ENCODE measurements at places on chromosomes 3 and 15. TPM values are rescaled to one million over a fixed set of nuclear protein-coding genes. Genes with fewer than 3 reads are reported as not detected.

GRCh38 chr3:52053307-52054304 lies 2.8 kb downstream of the DUSP7 start:
- DNase-seq = peak; percentile 28

DNA sequence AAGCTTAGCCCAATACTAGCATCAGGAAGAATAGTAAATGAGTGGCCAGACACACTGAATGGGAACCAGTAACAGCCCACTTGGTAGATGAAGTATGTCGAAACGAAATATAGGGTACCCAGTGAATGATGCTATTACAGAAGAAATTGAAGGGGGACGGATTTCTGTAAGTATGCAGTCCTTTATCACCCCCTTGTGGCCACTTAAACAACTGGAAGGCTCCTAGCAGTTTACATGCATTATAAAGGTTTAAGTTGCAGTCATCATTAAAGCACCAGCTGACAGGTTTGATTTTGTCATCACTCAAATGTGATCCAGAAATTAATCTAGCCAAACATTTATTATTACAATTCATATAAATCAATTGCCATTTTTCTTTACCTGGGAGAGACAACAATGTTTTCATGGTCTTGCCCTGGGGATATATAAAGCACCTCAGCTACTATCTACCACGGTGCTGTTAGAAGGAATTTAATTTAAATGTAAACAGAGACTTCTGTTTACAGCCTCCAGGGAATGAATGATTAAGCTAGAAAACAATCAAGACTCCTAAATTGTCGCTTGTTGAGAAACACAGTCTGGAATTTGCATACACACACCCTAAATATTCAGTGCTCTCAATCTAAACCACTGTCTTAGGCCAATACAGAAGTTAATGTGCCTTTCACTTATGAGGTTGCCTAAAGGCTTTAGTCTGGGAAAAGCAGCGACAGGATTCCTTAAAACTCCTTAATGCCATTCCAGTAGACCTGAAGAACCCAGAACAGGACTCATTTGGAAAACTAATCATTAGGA lies 7.8 kb downstream of the EIF1B start:
- DNase-seq = no peak

GRCh38 chr3:83218383-83219200 lies 1457.1 kb upstream of the GBE1 start:
- DNase-seq = no peak

GRCh38 chr3:111332488-111333080 lies 209.4 kb upstream of the CD96 start:
- DNase-seq = no peak

- DNase-seq = no peak
These were observed 54.1 kb downstream of the NFKBIZ start for GRCh38 chr3:101903451-101903871.

DNA sequence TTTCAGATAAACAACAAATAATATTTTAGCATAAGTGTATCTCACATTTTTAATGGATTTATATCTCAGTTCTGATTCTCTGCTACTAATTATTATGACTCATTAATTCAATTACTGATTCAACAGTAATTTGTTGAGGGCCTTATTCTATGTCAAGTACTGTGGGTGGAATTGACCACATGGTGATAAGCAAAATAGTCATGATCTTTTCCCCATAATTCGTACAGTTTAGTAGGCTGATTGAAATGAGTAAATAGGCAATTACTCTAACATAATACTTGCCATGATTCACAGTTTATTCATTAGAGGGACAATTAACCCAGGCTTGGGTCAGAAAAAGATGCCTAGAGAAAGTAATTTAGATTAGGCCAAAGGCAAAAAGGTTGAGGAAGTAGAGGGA lies 60.9 kb upstream of the SLC4A7 start:
- no peak for DNase-seq

DNA sequence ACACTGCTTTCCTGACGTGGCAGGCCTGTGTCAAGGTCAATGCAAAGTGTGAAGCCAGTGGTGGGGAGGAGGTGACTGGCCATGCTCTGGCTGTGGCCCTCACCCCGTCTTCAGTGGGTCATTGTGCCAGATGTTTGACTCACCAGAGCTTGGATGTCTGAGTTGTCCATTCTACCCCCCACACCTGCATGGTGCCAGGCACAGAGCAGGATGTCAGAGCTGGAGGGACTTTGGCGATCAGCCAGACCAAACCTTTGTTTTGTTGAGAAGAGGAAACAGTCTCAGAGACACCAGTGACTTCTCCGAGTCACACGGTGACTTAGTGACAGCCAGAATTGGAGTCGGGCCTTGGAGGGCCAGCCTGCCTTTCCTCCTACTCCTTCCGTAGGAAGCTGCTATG lies 49.5 kb downstream of the SMAD6 start:
- DNase-seq = peak; percentile 11

DNA sequence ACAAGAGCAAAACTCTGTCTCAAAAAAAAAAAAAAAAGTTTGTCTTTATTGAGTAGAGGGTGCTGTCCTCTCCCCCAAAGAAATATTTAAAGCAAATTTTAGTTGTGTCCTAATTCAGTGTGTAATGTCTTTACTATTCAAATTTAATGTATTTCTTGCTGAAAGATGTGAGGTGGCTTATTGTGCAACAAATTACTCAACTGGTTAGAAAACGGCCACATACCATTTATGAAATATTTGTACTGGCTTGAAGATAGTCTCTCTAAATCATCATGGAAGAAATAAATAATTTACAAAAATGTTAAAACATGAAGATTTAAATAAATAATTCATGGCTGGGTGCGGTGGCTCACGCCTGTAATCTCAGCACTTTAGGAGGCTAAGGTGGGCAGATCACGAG lies 63.0 kb downstream of the SLTM start:
- DNase-seq = no peak

- no peak for DNase-seq
These were observed 150.4 kb downstream of the RTP4 start for GRCh38 chr3:187518616-187519015.

DNA sequence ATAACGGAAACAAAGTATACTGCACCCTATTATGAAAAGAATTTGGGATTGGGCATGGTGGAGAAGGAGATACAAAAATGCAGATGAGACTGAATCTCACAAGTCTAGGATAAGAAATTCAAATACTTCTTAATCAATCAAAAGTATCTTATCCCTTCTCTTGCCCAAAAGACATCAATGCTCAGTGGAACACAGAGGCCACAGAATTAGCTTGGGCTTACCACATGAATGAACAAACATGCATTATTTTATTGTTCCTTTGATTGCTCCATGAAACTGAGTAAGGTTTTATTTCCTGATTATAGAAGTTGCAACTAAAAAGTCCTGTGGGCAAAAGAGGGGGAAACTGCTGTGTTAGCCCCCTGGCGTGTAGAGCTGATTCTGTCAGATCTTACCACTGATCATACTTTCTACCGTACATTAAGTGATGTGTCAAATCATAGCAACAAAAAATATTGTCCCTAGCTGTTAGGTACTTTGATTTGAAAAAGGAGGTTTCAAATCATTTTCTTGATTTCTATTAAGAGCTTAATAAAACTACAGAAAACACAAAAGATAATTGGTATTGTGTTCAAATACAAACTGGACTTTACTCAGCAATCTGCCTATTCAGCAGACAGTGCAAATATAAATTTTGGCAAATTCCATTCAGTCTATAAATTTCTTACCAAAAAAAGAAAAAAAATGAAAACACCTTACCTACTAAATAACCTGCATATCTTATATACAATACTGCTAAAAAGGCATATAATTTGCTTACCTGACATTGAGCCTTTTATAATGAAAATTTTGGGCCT lies 7.9 kb upstream of the GASK1A start:
- no peak for DNase-seq

- DNase-seq = no peak
These were observed 13.8 kb upstream of the PPP4R2 start for GRCh38 chr3:72982609-72983366.

- DNase-seq = peak; percentile 28
These were observed 3.9 kb upstream of the ACTL6A start for GRCh38 chr3:179558742-179559364.

DNA sequence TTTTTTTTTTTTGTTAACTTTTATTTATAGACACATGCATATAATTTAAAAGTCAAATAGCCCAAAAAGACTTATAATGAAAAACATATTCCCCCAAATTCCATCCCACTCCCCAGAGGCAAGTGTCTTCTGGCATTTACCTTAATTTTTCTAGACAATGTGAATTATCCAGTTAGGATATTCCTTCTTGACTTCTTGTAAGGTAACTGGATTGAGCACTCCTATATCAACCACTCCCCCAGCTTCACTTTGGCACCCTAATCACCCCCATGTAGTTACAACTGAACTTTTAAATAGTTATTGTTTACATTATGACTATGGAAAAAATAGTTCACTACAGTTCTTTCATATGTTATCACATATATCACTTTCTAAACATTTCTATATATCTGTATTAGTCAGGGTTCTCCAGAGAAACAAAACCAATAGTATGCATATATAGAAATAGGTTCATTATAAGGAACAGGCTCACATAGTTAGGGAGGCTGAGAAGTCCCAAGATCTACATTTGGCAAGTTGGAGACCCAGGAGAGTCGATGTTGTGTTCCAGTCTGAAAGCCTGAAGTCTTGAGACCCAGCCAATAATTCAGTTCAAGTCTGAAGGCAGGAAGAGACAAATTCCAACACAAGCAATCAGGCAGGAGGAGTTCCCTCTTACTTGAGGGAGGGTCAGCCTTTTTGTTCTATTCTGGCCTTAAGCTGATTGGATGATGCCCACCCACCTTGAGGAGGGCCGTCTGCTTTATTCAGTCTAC lies 175.8 kb downstream of the THSD4 start:
- no peak for DNase-seq

GRCh38 chr3:116097226-116097625 lies 348.1 kb downstream of the LSAMP start:
- DNase-seq = no peak

DNA sequence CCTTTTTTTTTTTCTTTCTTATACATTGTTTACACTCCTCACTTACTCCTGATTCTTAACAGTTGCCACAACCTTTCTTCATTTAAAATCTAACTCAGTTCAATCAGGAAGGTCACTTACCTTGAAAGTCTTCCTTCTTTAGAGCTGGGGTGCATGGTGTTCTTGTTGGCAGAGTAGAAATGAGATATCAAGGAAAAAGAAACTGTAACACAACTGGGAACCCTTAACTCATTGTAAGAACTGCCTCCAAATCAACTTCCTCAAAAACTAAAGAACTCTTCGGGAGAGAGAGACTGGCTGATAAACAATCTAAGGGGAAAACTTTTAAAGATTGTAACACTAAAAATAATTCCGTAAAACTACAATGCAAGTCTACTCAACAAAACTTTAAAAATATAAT lies 1.4 kb upstream of the APPL1 start:
- no peak for DNase-seq

DNA sequence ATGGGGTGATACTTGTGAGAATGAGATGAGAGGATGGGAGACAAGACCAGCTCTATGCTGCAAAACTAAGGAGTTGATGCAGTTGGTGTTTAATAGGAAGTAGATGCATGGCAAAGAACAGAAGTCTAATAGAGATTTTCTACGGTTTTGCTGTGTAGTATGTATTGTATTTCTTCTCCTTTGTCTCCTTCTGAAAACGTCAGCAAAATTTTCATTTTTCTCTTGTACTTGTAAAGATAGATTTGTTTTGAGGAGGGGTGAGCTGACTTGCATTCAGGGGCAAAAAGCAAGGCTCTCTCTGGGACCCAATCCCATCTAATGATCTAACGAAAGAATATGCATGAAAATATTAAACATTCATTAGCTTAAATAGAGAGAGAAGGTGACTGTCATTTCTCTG lies 94.6 kb upstream of the NANOGP8 start:
- DNase-seq = no peak

DNA sequence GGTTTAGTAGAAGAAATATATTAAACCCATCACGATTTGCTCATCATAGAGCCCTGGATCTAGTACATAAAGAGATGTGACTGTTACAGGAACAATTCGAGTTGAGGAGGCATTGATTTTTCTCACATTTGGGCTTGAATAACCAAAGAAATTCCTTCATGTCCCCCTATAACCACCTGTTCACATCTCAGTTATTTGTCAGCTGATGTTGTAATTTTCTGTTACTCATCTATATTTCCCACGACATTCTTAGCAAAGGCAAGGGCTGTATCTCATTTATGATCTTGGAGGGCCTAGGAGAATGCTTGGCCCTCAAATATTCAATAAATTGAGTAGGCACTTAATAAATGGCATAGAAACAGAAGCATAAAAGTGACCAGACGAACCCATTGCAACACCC lies 36.4 kb upstream of the GYG1 start:
- DNase-seq = no peak

GRCh38 chr3:36192901-36193300 lies 187.4 kb upstream of the STAC start:
- no peak for DNase-seq

GRCh38 chr3:126568776-126569342 lies 10.1 kb upstream of the C3orf22 start:
- DNase-seq = no peak

GRCh38 chr3:135218304-135218703 lies 423.2 kb downstream of the EPHB1 start:
- no peak for DNase-seq

- DNase-seq = peak; percentile 64
These were observed 97.7 kb upstream of the ATP2B2 start for GRCh38 chr3:10602769-10603768.

- DNase-seq = no peak
These were observed 29.5 kb downstream of the CMTM7 start for GRCh38 chr3:32421185-32421584.

GRCh38 chr15:80188251-80188650 lies 35.5 kb downstream of the FAH start:
- no peak for DNase-seq

GRCh38 chr3:51588724-51589123 lies 50.2 kb downstream of the RAD54L2 start:
- DNase-seq = no peak

GRCh38 chr3:71428841-71429596 lies 154.5 kb downstream of the FOXP1 start:
- DNase-seq = no peak

DNA sequence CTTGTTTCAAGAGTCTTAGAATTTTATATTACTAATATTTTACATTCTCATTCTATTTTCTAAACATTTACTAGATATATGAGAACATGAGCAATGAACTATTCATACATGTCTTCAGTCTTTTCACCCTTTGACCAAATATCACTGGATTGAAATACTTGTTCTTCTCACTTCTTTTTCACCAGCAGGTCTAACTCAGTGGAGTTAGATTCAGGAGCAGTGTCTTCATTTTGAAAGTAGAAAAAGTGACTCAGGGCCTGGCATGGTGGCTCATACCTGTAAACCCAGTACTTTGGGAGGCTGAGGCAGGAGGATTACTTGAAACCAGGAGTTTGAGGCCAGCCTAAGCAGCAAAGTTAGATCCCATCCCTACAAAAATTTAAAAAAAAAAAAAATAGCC lies 70.8 kb downstream of the USP13 start:
- no peak for DNase-seq

CLRN1 gene
- total RNA-seq = not detected

FGD5 gene
- 0.32 TPM for total RNA-seq

KPNA4 gene
- total RNA-seq = 42.7 TPM

DCLK3 gene
- not detected for total RNA-seq

SLC6A20 gene
- 0.44 TPM for total RNA-seq

RHOV gene
- total RNA-seq = not detected

IMPDH2 gene
- total RNA-seq = 110 TPM

SAMMSON gene
- not detected for total RNA-seq

KLHL6 gene
- 34.8 TPM for total RNA-seq

TEX55 gene
- not detected for total RNA-seq

COX17 gene
- total RNA-seq = 33.1 TPM

FBXO40 gene
- total RNA-seq = not detected

SHC4 gene
- 0.13 TPM for total RNA-seq

GRM2 gene
- 6.9 TPM for total RNA-seq

Data from T-cell (primary cell).